Aorta (tissue), 5 donors: ENCODE measurements at places on chromosomes 12 and 14.

DNA sequence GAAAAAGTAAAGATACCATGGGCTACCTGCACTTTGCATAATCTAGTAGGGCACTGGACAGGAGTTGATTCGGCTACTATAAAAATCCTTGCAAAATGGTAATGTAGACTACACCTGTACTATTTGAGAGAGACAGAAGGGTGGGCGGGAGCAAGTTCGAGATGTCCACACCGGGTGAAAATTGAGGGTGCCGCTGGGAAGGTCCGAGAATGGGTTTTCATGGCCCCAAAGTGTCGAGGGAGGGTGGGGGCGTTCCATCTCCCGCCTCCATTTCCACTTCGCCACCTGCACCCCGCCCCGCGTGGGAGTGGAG is 648 bp downstream of the SNX6 start:
- no peak for DNase-seq

DNA sequence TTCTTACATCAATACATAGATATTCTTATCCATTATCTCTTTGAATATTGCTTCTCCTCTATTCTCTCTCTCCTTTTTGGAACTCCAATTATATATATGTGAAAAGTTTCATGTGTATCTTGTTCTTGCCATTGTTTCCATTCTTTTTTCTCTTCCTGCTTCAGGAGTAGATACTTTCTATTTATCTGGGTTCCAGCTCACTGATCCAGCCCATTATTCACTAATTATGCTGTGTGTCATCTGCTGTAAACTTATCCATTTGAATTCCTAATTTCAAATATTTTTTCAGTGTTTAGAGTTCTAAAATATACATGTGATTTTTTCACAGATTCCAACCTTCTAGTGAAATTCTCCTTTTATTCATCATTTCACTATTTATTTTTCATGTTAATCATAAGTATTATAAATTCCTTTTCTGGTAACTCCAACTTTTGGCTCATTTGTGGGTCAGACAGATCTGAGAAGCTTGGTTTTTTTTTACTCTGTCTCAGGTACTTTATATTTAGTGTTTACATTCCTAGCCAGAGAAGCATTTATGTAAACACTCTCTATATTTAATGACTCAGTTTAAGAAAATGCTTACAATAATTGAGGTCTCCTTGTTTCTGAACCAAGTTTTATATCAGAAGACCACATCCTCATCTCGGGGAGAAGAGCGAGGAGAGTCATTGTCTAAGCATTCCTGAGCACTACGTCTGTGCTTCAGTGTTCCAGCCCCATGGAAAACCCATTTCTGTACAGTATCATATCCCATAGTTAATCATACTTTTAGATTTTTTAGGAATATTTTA is 15.9 kb upstream of the AMIGO2 start:
- DNase-seq, result no peak

GRCh38 chr12:124915239-124916236 is 1.1 kb upstream of the UBC start:
- DNase-seq, result peak; percentile 81

- DNase-seq, result no peak
Observed at GRCh38 chr12:115813256-115813655, 464.2 kb downstream of the MED13L start.
